ENCODE measurements at places on chromosomes 16 and 17.

GRCh38 chr17:38464723-38465390, 36.6 kb downstream of the ARHGAP23 start:
- no peak for DNase-seq

DNA sequence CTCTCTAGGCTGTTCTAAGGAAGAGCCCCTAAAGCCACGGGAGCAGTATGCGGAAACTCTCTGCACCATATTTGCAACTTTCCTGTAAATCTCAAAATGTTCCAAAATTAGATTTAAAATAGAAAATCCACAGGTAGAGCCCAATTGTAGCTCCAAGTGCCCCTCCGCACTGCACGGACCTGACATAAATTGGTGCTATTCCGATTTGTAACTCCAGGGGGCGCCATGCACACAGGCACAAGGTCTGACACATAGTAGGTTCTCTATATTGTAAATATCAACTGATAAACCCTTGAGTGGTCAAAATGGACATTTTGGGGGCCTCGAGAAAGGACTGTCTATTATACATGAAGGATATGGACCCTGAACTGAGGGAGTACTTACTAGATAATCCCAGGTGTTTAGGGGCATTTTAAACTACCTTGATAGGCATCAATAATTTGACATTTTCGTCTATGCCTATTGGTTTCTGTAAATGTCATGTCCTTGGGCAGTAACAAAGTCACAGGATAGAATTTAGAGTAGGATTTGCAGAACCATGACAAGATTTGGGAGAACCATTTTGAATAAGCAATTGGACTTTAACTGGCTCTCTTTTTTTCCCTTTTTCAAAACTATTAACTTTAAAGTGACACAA, 36.6 kb upstream of the TMEM132E start:
- no peak for DNase-seq

GRCh38 chr17:62705778-62706597, 78.5 kb downstream of the MRC2 start:
- no peak for DNase-seq

DNA sequence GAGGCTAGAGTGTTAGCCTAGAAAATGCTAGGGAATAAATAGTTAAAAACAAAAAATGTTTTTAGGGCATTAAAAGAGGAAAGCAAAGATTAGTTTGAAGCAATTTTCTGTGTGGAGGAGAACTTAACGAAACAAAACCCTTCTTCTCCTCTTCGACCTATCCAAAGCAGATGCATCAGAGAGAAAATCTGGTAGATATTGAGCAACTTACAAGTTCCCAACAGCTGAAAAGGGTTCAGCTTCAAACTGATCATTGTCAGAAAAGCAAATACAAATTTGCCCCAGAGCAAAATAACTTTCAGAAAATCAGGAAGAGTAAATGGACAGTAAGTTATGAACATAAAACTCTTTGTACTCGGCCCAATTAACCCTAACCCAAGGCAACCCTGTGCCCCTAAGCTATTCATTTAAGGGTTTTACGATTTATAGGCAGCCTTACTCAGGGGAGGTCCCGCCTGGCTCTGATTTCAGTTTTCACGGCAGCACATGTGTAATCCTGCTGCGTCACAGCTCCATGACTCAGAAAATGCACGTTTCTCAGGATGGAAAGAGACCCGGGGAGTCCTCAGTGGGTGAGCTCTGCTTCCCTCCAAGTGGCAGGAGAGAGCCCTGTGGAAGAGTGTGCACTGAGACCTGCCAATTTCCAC, 405.7 kb upstream of the SALL1 start:
- no peak for DNase-seq

- no peak for DNase-seq
These were observed 184.8 kb upstream of the GSE1 start for GRCh38 chr16:85428168-85428898.

DNA sequence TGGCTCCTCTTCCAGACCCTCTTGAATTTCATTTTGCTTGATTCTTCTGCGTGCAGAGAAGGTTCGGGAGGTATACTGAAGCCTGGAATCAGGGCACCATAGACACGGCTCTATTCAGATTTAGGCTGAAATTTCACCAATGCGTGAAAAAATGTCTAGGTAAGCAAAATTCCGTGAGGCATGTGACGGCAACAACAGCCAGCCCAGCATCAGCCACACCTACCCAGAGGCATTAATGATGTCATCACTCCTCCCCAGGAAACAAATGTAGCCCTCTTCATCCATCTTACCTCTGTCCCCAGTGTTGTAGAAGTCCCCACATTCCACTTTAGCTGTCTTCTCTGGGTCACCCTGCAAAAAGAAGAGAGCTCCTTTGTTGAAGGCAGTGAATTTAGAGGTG, 50.8 kb upstream of the ACSM2B start:
- no peak for DNase-seq

GRCh38 chr16:19138601-19139000, 24.8 kb downstream of the ITPRIPL2 start:
- DNase-seq, result no peak

DNA sequence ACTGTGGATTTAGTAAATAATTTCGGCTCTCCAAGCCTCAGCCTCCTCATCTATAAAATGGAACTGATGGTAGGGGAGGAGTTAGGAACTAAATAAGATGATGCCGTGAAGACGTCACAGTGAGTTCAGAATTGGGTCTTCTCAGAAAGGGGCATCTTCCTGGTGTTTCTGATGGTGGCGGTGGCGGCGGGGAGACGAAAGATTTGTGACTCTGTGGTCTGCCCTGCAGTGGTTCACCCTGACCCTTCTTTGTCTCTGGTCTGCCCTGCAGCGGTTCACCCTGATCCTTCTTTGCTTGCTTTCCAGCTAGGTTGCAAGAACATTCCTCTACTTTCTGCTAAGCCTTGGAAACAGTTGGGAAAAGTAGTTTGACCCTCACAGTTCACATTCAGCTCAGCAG, 34.3 kb downstream of the WFDC1 start:
- DNase-seq, result no peak

DNA sequence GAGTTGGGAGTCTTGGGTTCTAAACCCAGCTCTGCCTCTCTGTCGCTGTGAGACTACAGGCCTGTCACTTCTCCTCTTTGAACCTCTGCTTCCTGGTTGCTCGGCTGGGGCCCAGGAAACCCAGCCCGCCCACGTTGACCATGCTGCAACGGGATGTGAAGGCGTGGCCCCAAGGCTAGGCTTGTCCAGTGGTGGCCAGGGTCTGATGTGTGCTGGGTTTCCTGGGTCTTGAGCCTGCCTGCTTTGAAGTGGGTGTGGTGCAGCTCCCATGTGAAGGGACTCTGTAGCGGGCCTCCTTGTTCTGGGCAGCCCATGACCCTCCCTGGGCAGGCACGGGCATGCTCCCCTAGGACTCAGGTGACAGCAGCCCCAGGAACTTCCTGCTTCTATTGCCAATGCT, 82.3 kb downstream of the SDR42E1 start:
- DNase-seq, result no peak

GRCh38 chr17:58307468-58308172, 21.0 kb downstream of the TSPOAP1 start:
- DNase-seq, result no peak

DNA sequence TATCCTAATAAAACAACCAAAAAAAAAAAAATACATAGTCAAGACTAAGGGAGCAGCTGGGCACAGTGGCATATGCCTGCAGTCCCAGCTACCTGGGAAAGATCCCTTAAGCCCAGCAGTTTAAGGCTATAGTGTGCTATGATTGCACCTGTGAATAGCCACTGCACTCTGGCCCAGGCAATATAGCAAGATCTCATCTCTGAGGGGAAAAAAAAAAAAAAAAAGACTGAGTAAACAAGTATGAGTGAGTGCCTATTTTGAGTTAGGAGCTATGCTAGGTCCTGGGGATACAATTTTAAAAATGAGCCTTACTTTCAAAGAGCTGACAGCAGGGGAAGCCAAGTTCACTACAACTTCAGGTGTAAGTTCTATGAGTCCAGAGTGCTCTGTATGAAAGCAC, 55.4 kb downstream of the GRB2 start:
- no peak for DNase-seq

DNA sequence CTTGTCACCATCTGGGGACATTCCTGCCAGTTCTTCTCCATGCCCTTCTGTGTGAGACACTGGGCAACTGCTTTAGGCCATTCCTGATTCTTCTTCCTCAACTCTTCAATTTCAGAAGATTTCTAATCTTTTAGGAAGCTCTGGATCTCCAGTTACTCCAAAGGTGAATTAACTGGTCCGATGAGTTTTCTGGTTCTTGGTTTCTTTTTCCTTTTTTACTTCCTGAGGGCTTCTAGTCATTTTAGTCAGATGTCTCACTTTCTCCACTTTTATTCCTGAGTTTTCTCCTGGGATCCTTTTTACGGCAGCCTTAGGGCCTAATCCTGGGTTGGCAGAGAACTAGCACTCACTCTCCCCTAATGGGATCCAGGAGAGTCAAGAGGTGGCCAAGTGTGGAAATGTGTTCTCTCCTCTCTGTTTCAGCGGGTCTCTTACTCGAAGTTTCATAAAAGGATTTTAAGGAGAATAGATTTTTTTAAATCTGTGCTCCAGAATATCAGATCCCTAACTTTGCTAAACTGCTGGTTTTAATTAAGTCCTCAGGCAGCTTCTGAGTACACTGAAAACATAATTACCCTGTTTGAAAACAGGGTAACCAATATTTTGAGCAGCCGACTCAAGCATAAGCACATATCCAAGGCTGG, 107.6 kb downstream of the RMI2 start:
- no peak for DNase-seq

- peak; percentile 75 for DNase-seq
These were observed 641 bp upstream of the CBX2 start for GRCh38 chr17:79777120-79777893.

DNA sequence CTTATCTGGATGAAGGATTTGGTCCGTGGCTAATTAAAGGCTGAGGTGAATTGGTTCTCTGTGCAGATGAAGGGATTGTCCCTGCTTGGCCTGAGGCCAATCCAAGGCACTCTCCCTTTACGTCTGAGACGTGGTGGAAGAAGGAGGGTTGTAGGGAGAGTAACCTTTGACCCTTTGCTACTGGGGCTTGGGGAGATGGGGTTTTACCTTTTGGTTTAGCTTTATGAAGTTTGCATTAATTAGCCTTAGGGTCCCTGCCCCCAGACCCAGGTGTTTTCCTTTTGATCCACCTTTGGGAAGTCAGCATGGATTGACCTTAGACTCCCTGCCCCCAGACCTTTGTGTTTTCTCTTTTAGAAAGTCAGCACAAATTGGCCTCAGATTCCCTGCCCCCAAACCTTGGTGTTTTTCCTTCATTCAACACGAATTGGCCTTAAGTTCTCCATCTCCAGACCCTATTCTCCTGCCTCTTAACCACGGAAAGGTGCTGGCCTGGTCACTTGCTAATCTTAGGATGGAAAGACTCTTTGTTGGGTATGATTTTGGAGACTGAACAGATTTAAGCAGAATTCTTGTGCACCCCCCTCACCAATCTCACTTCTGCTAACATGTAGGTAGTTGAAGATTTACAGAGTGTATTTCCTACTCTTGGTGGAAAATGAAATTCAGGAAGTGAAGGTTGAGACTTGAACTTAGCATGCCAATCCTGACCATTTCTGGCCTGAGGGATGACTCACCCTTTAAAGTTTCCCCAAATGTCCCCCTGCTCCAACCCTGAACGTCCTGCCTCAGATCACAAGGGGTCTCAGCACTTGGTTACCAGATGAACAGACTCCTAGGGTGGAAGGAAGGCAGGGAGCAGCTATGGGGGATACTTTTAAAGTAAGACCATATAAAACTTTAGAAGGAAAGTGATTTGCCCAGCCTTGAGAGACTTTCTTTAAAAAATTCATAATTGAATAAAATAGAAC, 23.1 kb upstream of the MMD start:
- no peak for DNase-seq

DNA sequence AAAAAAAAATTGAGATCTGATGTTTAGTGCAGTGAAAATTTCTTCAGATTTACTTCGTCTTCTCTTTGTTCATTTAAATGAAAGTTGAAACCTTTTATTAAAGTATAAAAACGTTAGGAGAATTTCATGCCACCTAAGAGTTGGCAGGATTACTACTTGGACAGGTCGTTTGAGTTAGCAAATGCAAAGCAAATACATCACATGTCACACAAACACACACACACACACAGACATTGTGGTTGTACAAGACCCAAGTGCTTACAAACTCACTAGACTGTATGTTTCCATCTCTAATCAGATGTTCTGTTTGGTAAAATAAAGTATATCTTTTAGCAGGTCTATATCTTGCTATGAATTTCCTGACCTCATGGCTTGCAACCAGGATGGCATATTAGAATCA, 185.6 kb upstream of the COX10 start:
- DNase-seq, result no peak

GRCh38 chr16:76583466-76583865, 306.3 kb downstream of the CNTNAP4 start:
- DNase-seq, result peak; percentile 45

DNA sequence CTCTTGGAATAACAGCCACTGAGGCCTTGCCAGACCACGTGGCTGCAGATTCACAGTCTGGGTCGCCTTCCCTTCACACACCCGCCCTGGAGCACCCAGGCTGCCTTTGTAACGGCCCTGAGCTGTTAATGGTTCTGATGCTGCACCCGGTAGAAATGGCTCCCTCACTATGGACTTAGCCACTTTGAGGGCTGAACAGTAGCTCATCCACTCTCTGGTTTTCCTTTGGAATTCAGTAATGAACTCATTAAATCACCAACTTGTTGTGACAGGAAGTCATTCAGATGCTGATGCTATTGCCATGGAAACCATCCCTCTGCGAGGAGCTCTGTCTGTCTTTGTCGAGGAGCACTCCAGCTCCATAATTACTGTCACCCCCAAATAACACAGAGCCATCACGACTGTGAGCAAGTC, 59.2 kb downstream of the CDK5R1 start:
- DNase-seq, result no peak

DNA sequence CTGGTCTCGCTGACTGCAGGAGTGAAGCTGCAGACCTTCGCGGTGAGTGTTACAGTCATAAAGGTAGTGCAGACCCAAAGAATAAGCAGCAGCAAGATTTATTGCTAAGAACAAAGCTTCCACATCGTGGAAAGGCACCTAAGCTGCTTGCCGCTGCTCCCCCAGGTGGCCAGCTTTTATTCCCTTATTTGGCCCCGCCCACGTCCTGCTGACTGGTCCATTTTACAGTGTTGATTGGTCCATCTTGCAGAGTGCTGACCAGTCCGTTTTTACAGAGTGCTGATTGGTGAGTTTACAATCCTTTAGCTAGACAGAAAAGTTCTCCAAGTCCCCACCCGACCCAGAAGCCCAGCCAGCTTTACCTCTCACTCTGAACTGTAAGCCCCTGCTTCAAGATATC, 227.8 kb downstream of the ABCC12 start:
- DNase-seq, result no peak

DNA sequence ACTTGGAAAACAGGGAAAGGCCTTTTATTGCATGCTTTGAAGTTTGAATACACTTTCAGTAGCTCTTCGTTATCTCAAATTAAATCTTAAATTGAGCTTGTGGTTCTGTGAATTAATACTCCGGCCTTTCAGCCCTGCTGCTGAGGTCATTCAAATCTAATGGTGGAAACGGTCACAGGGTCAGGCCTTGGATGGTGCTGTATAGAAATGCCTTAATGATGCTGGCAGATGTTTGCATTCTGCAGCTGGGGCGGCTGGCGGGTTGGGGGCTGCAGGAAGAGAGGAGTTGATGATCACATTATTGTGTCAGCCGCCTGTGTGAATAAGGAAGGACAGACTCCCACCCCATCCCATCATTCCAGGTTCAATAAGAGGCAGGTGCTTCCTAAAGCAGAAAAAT, 723.6 kb downstream of the WWOX start:
- DNase-seq, result no peak
